HFFc6 (cell line): ENCODE measurements at places on chromosomes 7 and 10. TPM values are rescaled to one million over a fixed set of nuclear protein-coding genes. Genes with fewer than 3 reads are reported as not detected.

FAM20C gene
- total RNA-seq = 23.5 to 32.2 TPM (median 23.8 TPM) in 3 replicates

- no peak overlapping the region for H3K27ac ChIP-seq
- no peak overlapping the region for H3K4me3 ChIP-seq
- H3K4me1 ChIP-seq = no peaks in the 10 kb centered on the region
- no peak for DNase-seq
- H3K36me3 ChIP-seq = no peaks in the 10 kb centered on the region
Observed at GRCh38 chr10:103564776-103565520, 71.4 kb downstream of the NEURL1 start.

GRCh38 chr7:77740257-77740656 lies 44.0 kb downstream of the RSBN1L start:
- no peaks in the 10 kb centered on the region; the same call in 1 of the 2 replicates for H3K27me3 ChIP-seq
- H3K27ac ChIP-seq = no peak overlapping the region
- H3K36me3 ChIP-seq = peaks cover 10% of the 10 kb centered on the region
- H3K4me3 ChIP-seq = no peak overlapping the region
- no peak for DNase-seq
- H3K4me1 ChIP-seq = peaks cover 20% of the 10 kb centered on the region

- no peak overlapping the region for H3K27ac ChIP-seq
- peaks cover 31% of the 10 kb centered on the region for H3K4me1 ChIP-seq
- no peak overlapping the region for H3K4me3 ChIP-seq
- DNase-seq = no peak
Observed at GRCh38 chr7:84085998-84086397, 108.6 kb downstream of the SEMA3A start.

GRCh38 chr7:32559480-32559879 lies 64.2 kb downstream of the AVL9 start:
- no peak for DNase-seq
- H3K4me3 ChIP-seq = no peak overlapping the region
- no peak overlapping the region for H3K27ac ChIP-seq
- peaks cover 14% of the 10 kb centered on the region; the same call in 1 of the 2 replicates for H3K4me1 ChIP-seq
